ENCODE measurements at places on chromosomes 6 and 20.
A peak's percentile ranks its signal among the peaks of the same experiment; 100 is the strongest.

DNA sequence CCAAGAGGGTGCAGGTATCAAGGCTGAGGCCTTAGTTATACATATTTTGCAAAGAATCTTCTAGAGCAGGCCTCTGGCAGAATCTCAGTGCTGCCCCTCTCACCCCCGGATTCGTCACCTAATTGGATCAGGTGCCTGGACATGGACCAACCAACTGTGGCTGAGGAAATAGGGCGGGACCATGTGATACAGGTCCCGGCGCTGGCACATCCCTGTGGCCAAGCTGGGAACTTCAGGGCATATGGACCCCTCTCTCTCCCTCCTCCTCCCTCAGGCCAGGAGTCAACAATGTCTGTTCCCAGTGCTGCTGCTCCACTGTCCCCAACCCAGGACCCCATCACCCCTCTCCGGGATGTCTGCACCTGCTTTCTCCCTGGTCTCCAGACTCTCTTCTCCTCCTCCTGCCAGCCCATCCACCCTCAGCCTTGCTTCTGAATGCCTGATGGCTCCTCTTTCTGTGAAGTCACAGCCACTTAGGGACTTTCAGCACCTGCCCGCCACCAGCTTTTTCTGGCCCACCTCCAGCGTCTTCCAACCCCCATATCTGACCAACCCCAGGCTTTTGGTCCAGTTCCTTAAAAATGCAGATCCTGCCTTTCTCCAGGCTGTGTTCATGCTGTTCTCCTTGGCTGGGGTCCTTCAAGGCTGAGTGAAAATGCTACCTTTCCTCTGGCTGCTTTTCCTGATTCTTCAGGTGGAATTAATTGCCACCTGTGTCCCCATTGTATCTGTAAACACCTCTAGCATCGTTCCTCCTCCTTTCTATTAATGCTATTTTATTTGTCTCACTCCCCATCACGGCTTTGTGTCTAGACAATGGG is 19.0 kb upstream of the MLN start:
- peak; percentile 37 for DNase-seq

GRCh38 chr6:145271040-145271439 is 464.3 kb downstream of the EPM2A start:
- no peak for DNase-seq

DNA sequence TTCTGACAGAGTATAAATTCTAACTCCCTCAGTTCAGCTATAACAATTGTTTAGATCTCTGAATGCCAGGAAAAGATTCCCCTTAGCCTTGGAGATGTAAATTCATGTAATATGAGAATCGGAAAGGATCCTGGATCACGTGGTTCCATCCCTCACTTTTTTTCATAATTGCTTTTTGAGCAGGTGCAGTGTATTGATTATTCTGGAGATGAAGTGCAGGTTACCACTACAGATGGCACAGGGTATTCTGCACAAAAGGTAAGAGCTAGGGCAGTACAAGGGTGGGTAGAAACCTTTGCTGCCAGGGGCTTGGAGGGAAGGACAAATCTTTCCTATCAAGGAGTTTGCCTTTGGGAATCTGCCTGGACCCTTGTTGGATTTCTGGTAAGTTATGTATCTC is 52.7 kb downstream of the KDM1B start:
- DNase-seq: no peak

DNA sequence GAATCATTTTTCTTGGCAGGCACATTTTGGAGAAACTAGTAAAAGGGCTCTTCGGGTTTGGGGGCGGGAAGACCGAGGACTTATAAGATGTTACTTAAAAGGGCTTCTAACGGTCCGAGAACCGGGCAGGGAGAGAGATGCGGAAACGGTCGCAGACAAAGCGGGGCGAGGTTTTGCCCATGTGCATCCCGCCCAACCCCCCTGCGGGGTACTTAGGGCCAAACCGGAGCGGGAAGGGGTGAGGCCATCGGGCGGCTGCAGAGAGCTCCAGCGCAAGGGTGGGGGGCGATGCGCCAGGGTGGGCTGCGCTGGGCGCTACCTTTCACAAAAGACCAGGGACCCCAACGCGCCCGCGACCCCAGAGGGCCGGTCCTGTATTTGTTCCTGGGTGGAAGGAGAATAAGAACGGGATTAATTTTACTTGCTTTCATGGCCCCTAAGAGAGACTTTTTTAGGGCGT is 616 bp downstream of the TUBB start:
- DNase-seq: no peak

DNA sequence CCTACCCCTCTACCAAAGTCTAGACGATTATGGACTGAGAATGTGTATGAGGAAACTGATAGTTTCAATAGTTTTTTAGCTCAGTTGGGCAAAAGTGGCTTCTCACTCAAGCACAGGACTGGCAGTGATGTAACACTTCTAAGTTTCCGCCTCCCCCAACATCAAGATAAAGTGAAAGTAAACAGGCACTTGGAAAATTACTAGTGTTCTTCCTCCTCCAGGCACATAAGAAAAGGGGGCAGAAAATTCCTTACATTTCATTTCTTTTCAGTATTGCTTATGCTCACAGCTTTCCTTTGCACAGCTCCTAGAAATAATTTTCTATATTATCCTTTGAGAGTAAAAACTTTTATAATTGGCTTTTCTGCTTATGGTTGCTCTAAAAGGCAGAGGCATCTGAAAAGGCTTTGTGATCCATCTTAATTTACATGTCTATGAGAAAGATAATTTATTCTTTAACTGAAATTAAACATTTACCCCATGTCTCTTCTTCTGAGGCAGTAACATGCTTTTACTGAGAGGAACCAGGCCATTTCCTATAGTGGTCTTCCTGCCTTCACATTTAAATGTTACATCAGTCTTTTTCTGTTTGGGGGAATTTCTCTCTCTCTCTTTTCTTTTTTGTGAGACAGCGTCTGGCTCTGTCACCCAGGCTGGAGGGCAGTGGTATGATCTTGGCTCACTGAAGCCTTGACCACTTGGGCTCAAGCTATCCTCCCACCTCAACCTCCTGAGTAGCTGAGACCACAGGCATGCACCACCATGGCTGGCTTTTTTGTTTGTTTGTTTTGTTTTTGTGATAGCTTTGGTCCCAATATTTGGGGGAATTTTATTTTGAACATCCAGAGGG is 65.0 kb upstream of the EEF1A1 start:
- no peak for DNase-seq

- no peak for DNase-seq
Observed at GRCh38 chr6:105616521-105616920, 213.6 kb upstream of the PREP start.

DNA sequence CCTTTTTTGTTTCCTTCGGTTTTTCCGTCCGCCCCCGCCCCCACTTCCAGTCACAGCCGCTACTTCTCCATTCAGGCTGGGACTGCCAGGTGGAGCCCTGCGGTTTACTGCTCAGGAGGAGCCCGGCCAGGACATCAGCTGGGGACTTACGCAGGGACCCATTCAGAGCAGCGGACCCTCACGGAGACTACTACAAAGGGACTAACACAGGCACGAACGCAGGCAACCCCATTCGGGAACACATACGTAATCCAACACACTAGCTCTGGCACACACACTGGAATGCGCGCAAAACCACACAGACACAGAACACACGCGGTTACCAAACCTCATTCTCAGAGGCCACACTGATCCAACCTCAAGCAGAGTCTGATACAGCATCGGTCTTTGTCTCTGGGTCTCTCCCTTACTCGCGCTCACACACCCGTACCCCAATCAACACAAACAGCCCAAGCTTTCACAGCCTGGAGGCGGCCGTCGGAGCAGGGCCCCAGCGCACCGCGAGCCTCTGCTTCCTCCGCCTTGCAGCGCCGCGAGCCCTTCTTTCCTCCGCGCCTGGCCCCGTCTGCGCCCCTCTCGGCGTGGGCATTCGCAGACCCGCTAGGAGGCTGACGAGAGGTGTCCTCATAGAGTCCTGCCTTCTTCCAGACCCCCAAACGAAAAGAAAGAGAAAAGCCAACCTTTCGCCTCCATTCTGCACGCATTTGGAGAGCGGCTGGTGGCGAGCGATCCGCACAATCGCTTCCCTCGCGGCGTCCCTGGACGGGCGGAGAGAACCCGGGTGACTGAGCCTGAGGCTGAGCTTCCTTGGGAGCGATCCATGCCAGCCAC is 1.1 kb upstream of the SLC32A1 start:
- DNase-seq: peak; percentile 27

DNA sequence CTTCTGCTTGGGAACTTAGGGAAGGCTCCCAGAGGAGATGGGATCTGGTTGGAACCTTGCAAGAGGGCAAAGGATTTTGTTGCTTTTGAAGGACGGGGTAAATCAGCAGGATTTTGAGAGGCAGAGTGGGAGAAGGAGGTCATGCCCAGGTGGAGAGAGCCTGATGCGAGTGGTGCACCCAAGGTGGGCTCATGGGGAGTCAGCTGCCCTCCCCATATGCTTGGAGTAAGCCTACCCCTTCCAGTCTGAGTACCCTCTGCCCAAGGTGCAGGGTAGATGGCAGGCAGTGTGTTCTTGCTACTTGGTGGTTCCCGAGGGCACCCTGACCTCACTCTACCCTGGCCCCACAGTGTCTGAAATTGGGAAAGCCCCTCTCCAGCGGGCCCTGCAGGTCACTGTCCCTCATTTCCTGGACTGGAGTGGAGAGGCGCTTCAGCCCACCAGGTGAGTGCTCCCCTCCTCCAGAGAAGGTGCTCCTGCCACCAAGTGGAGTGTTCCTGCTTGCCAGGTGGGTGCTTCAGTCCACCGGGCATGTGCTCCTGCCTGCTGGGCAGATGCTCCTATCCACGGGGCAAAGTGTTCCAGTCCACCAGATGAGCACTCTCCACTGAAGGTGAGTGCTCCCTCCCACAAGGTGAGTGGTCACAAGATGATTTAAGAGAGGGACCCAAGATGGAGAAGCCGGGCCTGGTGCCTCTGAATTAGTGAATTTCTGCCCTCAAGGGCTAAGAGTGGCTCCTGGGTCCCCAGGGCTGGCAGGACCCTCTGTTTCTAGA is 3.4 kb downstream of the BPIFB2 start:
- no peak for DNase-seq

DNA sequence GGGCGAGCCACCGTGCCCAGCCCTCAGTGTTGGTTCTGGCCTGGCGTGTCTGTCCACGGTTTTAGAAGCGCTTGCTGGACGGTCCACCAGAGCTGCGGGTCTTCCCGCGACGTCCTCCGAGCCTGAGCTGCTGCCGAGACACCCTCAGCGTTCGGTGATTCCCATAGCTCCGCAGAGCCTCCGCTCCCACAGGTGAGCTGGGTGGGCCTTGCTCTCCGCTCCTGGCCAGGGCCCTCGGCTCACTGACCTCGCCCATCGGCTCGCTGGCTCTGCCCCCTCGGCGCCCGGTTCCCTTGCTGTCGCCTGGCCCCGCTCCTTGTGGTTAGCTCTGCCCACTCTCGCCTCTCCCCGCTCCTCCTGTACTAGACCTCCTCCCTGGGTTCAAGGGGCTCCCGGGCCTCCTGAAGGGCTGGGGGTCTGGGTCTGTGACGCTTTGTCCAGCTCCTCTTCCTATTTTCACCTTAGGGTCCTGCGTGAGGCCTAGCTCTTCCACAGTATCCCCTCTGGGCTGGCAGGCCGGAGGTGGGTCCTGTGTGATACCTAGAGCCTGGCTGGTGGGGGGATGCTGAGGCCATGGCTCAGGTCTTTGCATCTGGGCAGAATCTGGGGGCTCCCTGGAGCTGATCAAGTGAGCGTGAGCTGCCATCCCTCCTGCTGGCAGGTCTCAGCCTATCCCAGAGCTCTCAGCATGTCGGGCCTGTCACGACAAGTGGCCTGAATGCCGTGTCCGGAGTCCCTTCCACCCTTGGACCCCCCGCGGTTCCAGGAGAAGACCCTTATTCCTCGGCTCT is 5.0 kb upstream of the COX4I2 start:
- no peak for DNase-seq

All from GM12891 (cell line).